ENCODE measurements at places on chromosomes 7 and 10.

- no peak for DNase-seq
Measured at GRCh38 chr7:155268921-155269650, 28.6 kb upstream of the INSIG1 start.

DNA sequence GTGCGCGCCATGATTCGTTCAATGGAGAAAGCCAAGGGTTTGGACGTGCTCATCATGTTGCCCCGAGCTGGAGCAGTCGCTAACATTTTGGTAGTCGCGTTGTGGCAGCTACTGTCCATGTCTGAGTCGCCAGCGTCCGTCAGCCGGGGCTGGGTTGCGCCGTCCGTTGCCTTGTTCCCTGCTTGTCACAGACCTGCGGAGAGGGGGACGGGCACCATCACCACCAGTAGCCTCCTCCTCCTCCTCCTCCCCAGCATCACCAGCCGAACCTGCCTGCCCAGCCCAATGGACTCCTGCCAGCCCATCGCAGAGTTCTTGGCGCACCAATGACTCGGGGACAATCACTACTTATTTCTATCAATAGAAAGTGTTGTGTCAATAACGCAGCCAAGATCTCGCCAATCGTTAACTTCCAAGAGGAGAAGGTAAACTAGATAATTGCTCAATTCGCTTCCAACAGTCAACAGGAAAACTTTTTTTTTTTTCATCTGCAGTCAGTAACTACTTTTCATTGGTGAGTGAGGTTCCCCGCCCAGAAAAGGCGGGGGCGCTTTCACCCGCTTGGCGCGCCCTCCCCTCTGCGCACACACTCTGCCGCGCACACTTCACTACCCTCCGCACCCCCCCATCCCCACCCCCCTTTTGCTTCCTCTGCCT is at the start of gene FEZF1:
FEZF1 (minus strand) TSS at position 432 of the 657 bp plus-strand sequence; CDS start at position 119, 313 bp downstream.
- no peak for DNase-seq

DNA sequence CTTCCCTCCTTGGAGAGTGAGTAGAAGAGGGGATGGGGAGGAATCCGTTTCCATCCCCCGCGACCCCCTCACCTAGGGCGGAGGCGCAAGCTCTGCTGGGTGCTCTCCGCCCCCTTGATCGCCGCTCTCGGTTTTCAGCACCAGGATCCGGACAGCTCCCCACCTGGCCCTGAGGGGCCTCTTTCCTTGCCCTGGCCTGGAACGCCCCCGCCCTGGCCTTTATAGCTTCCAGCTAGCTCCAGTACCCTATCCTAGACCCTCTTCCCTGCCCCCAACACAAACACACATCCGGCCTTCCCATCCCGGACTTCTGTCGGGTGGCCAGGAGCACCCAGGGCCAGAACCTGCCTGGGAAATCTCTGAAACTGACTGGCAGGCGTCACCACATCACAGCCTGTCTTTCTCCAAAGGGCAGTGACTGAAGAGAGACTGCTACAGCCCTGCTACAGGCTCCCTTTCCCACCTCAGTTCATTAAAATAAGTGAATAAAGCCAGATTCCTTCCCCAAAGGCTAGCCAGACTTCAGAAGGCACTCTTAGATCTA is 72.3 kb upstream of the LEP start:
- peak; percentile 10 for DNase-seq

GRCh38 chr10:102405632-102406031 is 10.1 kb downstream of the NFKB2 start:
- no peak for DNase-seq

DNA sequence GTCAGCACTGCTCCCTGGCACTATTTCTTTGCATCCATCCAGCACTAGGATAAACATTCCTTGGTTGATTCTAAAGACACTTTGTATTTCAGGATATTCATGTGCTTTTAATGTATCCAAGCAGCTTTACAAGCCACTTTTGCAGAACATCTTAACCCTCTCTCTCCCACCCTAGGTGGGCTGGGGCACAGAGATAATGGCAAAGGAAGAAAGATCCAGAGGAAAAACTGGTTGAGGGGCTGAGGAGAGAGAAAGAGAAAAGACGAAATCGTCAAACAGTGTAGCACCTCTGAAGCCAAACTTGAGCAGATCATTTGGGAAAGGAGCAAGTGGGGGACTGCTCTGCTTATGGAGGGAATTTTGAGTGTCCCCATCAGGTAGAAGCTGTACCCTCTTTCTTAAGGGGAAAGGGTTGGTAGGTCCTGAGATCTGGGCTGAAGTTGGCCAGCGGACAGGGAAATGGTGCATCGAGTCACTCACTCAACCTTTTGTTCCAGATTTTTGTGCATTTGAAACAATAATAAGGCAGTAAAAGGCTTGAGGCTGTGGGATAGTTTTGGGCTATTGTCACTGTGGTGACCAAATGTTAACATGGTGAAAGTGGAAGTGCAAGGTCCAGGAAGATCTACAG is 4.2 kb upstream of the HOXA13 start:
- DNase-seq = no peak

GRCh38 chr7:126856691-126857291 is 395.9 kb downstream of the GRM8 start:
- no peak for DNase-seq

DNA sequence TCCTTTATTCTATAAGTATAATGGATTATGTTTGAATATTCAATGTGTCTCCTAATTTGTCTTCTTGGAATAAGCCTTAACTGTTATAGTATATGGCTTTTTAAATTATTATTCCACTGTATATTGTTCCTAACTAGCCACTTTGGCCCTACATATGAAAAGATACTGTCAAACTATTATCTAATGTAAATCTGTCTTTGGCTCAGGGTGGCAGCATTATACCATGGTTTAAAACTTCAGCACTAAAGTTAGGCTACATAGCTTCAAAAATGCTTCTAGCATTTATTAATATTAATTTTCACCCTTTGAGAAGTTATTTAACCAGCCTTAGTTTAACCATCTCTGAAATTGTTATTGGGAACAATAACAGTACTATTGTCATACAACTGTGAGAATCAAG is 543.1 kb upstream of the MBL2 start:
- peak; percentile 31 for DNase-seq

- peak; percentile 23 for DNase-seq
Measured at GRCh38 chr7:48274662-48275061, 103.4 kb downstream of the ABCA13 start.

DNA sequence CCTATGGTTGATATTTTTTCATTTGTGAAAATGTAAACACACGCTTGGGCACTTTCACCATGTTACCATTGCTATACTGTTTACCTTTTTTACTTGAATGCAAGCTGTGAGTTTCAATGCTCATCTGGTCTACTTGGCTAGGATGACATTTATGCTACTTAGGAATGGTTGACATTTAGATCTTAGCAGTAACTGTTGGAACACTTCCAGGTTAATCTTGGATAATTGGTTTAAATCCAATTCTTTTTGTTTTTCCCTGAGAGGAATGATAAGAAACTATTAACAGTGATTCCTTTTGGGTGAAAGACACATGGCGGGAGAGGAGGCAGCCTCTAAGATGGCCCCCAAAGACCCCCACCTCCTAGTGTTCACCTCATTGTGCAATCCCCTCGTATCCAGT is 51.4 kb upstream of the AMPH start:
- DNase-seq = peak; percentile 49

All from fibroblast of the aortic adventitia (primary cell).